ENCODE measurements at places on chromosomes 2 and 18.

DNA sequence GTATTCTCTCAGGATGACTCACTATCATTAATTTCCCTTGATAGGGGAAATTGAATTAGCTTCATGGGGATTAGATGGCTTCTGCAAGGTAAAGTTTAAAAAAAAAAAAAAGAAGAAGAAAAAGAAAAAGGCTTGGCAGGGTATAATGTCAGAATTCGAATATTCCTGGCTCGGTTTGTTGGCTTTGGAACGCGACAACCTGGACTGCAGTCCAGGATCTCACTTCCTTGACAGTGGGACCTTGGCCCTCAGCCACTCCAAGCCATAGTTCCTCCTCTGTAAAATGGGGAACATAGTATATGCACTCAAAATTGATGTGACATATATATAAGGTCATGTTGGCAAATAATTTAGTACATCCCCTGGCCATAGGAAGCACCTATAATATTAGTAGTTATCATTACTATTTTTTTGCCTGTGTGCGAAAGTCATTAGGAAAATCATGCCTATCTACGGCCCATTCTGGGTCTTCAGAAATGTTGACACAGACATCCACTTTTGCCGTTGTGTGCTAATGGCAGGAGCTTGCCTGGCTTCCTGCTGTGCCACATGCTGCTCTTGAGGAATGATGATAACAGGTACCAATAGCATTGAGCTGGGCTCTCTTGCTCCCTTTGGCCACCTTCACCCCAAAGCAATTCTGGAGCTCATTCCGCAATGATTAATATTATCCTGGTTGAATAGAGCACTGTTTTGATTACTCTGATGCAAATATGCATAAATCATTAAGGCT is 97.9 kb downstream of the MTCL1 start:
- DNase-seq = no peak

DNA sequence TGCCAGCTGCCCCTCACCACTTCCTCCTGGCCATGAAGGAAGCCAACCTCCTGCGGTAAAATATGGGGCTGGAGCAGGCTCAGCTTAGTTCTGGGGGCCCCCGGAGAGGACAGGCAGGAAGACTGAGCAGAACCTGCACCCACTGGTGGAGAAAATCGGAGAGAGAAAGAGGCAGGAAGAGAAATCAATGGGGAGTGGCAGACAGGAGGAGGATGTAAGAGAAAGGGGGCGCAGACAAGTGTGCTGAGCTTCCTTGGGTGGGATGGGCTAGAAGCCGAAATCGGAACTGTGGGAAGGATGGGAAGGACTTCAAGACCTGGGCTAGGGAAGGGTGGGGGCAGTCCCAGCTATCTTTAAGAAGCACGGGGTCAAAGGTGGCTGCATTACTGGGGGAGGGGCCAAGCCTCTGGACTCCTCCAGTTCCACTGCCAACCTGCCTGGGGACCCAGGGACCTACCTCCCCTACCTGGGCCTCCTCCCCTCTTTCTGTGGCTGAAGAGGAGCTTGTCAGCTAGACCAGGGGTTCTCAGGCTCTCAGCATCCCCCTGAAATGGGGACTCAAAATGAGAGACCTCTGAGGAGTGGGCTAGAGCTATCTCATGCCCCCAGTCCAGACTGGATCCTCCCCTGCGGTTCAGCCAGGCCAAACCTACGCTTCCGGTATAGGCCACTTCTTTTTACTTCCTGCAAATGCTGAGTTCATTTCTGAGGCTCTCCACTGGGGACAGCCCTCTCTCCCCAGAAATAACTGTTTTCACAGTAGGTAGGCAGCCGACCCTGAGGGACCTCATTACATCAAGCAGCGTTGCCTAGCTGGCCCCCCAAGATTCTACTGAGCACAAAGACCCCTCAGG is 33.6 kb upstream of the B3GNT7 start:
- no peak for DNase-seq

GRCh38 chr2:31384351-31384750 is 30.2 kb downstream of the XDH start:
- DNase-seq = no peak

GRCh38 chr2:159971365-159972152 is 90.9 kb downstream of the PLA2R1 start:
- no peak for DNase-seq

- DNase-seq = no peak
Measured at GRCh38 chr2:14513903-14514302, 118.6 kb upstream of the LRATD1 start.

DNA sequence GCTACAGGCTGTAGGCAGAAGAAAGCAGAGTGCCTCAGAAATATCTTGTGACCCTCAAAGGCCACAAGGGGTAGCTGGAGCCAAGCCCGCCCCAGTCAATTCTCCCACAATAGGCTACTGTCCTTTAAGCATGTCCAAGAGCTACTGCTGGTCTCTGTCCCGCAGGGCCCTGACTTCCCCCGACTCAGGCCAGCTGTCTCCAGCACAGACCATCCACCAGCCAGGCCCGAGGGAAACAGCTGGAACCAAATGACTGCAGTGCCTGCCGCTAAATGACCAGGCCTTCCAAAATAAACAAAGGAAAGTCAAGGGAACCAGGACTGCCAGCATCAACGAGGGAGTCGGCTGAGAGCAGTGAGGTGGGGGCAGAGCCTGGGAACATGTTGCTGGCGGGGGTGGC is 36.7 kb downstream of the MCFD2 start:
- DNase-seq = no peak

Data from CD4-positive, alpha-beta memory T cell (primary cell).